ENCODE measurements at places on chromosomes 11 and 22.
A peak's percentile ranks its signal among the peaks of the same experiment; 100 is the strongest.

- DNase-seq = no peak
Observed at GRCh38 chr11:29312812-29313211, 704.0 kb downstream of the KCNA4 start.

- DNase-seq = no peak
Observed at GRCh38 chr11:111557425-111558111, 17.0 kb downstream of the LAYN start.

DNA sequence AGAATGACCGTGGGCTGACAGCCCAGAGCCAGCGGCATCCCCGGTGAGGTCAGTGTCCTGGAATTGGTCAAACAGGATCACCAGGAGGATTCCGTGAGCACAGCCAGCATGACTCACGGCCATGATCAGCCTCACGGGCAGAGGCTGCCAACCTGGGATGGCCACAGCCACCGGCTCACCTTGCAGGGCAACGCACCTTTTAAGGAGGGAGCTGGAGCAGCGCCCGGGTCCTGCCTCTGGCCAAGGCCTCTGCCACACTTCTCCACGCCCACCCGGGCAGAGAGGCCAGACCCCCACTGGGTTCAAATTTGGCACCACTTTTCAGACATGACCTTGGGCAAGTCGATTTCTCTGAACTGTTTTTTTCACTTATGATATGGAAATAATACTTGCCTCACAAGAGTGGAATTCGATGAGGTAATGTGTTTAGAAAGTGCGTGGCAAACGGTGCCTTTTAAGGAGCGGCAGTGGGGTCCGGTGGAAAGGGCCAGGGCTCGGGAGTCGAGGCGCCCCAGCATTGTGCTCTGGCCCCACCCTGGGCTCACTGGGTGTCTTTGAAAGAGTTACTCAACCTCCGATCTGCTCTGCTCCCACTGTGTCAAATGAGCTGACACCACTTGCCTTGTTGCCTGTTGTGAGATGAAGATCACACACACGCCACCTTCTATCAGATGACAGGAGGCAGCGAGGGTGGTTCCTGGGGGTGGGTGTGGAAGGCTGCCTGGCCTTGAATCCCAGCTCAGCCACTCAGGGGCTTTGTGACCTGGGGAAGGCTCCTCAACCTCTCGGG, 16.0 kb downstream of the TXN2 start:
- no peak for DNase-seq

GRCh38 chr11:117838901-117839300, 14.4 kb upstream of the FXYD2 start:
- no peak for DNase-seq

DNA sequence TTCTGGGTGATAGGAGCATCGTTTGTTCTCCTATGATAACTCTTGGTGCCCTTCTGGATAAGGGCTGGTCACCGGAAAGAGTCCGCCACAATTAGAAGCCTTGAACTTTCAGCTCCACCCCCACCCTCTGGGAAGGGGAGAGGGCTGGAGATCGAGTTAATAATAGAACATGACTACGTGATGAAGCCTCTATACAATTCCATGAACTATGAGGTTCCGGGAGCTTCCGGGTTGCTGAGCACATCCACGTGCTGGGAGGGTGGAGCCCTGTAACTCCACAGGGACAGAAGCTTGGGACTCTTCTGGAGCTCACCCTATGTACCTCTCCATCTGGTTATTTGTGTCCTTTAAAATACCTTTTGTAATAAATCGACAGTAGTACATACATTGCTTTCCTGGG, 40.3 kb downstream of the ARHGAP42 start:
- no peak for DNase-seq

DNA sequence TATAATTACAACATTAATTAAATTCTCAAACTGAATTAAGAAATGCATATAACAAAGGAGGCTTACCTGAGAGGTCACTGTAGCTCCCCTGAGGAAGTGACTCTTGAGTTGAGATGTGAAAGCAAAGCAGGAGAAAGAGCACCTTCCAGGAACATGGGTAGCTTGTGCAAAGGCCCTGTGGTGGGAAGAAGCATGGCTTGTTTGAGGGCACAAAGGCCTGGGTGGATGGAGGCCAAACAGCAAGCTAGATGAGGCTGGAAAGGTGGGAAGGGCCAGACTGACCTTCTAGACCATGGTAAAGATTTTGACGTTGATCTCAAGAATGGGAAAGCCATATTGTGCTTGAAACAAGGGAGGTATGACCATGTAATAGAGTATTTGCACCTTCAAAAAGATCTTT, 155.1 kb downstream of the PKNOX2 start:
- DNase-seq = no peak

GRCh38 chr11:44883277-44883676, 67.4 kb downstream of the TP53I11 start:
- no peak for DNase-seq

GRCh38 chr11:104275992-104276391, 112.0 kb upstream of the PDGFD start:
- no peak for DNase-seq

DNA sequence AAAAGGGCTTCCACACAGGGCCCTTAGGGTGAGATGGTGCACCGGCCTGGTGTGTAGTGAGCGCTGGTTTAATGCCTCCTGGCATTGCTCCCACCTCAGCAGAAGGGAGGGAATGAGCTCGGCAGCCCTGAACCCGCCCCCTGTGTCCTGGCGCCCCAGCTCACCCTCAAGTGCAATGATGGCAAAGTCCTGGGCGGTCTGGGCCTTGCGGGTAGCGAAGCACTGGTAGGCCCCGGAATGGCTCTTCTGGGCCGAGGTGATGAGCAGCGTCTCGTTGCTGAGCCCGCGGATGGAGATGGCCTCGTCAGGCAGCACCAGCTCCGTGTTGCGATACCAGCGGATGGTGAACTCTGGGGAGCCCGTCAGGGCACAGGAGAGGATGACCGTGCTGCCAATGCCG, 193.3 kb downstream of the CEP164 start:
- DNase-seq = no peak

- no peak for DNase-seq
Observed at GRCh38 chr11:45761659-45762058, 43.3 kb upstream of the SLC35C1 start.

DNA sequence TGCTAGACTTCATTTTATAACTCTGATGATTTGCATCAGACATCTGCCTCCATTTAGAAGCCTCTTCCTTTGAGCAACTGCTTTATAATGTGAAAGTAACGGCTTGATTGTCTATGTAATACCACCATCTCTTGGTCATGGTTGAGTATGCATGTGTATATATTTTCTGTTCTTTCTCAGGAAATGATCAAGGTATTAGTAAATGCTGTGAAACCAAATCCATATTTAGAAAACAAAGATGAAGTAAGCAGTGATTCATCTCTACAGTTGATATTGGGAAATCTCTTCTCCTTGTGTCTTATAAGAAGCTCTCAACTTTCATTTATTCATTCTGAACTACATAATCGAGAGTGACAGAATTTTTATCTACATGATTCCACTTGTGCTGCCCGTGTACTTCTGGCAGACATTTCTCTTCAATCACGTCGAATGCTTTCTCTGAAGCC, 104.6 kb upstream of the ANO3 start:
- DNase-seq = no peak

GRCh38 chr22:23059284-23059948, 10.9 kb upstream of the GNAZ start:
- peak; percentile 9 for DNase-seq

- DNase-seq = no peak
Observed at GRCh38 chr11:76694664-76695063, 24.1 kb upstream of the LRRC32 start.

- no peak for DNase-seq
Observed at GRCh38 chr11:61797263-61797944, 4.7 kb downstream of the FEN1 start.

- peak; percentile 57 for DNase-seq
Observed at GRCh38 chr22:39207141-39208012, 37.4 kb downstream of the PDGFB start.

DNA sequence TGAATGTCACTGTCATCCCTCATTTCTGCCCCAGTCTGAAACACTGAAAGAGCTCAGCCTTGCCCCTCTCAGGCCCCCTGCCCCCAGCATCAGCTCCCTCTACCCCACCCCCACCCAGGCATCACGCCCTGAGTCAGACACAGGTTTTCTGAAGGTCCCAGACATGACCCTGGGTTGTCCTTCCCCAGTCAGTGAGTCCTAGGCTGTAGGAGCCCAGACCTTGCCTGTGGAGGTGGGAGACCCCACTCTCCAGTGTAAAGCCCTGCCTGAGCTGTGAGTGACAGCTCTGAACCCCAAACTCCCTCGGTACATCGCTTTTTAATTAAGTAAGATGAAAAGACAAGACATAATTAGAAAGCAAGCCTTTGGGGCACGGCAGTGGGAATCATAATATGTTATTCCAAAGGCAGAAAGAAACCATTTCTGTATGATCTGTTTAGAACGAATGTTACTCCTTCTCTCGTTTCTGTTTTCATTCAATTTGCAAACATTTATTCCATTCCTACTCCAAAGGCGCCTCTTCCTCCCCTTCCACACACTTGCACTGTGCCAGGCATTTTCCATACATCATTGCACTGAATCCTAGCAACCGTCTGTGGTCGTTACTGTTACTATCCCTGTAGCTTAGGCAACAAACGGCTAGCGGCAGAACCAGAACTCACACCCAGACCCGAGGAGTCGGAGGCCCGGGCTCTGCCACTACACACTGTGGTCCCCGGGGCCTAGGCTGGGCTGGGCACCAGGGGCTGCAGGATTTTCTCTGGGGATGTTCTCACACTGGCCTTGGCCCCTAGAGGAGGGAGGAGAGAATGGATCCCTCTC, 63.4 kb downstream of the CD6 start:
- DNase-seq = peak; percentile 74

DNA sequence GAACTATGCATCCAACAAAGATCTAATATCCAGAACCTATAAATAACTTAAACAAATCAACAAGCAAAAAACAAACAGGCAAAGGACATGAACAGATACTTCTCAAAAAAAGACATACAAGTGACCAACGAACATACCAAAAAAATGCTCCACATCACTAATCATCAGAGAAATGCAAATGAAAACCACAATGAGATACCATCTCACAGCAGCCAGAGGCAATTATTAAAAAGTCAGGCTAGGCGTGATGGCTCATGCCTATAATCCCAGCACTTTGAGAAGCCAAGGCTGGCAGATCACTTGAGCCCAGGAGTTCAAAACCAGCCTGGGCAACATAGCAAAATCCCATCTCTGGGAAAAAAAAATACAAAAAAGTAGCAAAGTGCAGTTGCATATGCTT, 10.7 kb downstream of the SAA4 start:
- no peak for DNase-seq

GRCh38 chr11:34588023-34588422, 32.9 kb upstream of the EHF start:
- DNase-seq = no peak

GRCh38 chr11:12497431-12497830, 120.1 kb downstream of the PARVA start:
- no peak for DNase-seq

- DNase-seq = no peak
Observed at GRCh38 chr11:72647882-72648281, 26.3 kb downstream of the PDE2A start.

- DNase-seq = no peak
Observed at GRCh38 chr11:63719987-63720386, 38.7 kb downstream of the RTN3 start.

- DNase-seq = no peak
Observed at GRCh38 chr11:71322192-71322735, 69.9 kb upstream of the SHANK2 start.

DNA sequence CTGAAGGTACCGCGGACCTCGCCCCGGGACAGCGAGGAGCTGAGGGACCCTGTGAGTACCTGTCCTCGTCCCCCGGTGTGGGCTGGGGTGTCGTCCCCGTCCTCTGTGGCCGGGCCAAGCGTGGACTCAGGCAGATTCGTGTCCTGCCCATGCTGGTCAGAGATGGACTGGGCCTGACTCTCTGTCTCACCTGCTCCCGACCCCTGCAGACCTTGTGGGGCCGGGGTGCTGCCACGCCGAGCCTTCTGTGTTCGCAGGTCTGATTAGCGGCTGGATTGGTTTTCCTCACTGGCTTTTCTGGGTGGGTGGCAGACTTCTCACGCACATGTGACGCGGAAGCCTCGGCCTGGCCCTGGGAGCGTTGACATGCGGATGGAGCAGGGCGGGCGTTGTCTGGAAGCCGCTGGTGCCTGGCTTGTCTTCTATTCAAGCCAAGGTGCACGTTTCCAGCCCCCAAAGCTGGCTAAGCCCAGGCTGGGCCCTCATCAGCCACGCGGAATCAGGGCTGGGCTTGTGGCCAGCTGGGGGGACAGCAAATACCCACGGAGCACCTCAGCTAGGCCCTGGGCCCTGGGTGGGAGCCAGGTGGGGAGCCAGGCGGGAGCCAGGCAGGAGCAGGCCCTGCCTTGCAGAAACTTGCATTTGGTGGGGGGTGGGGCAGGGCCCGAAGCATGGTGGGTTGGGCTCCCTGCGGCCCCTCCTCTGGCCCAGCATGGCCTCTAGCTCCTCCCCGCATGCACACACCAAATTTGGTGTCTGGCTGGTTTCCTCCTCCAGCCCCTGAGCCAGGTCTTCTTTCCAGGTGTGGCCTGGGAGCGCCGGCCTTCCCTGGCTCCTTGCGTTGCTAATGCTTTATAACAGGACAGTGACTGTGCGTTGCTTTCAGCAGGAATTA, 7.0 kb downstream of the GRAMD4 start:
- no peak for DNase-seq

GRCh38 chr11:130078080-130078479, 8.4 kb downstream of the APLP2 start:
- no peak for DNase-seq

DNA sequence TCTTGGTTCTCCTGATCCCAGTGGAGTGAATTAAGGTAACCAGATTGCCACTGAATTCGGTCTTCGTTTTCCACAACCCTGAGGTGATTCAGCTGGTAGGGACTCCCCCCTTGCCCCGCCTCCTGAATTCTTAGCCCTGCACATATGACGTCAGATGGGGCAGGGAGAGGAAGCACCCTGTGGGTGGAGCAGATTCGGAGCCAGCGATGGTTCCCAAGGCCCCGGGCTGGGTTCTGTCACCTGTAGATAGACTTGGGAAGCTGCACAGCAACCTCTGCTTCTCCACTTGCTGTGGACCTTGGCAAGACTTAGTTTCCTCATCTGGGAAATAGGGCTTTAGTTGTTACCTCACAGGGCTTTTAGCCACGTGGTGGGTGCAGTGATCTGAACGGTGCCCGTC, 67.8 kb downstream of the CTTN start:
- no peak for DNase-seq

- DNase-seq = no peak
Observed at GRCh38 chr11:130109386-130109785, 39.7 kb downstream of the APLP2 start.

- peak; percentile 46 for DNase-seq
Observed at GRCh38 chr11:59172345-59173079, 580 bp downstream of the DTX4 start.

DNA sequence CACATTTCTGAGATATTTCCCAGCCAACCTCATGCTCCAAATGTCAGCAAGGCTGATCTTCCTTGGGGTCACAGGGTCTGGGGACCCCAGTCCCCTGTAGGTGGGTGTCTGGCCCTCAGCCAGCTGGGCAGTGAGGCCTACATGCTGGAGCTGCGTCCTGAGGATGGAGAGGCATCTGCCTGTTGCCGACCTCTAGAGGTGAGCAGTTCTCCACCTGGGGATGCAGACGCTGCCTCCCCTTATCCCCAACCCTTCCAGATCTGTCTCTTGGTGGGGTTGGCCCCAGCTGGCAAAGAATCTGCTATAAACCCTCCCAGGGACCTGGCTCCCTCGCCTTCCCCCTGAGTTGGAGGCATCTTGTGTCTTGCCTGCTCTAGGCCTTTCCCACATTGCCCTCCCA, 79.6 kb downstream of the PKNOX2 start:
- no peak for DNase-seq
